ENCODE measurements at places on chromosomes 12 and 14. TPM values are rescaled to one million over a fixed set of nuclear protein-coding genes. Genes with fewer than 3 reads are reported as not detected.

- no peak for DNase-seq
- no peaks in the 10 kb centered on the region for H3K36me3 ChIP-seq
- H3K27ac ChIP-seq: no peak overlapping the region
- peak overlapping the region; percentile 1 for H3K4me3 ChIP-seq
- H3K4me1 ChIP-seq: peaks cover 4% of the 10 kb centered on the region
Observed at GRCh38 chr14:60327447-60328331, 78.7 kb downstream of the PPM1A start.

DNA sequence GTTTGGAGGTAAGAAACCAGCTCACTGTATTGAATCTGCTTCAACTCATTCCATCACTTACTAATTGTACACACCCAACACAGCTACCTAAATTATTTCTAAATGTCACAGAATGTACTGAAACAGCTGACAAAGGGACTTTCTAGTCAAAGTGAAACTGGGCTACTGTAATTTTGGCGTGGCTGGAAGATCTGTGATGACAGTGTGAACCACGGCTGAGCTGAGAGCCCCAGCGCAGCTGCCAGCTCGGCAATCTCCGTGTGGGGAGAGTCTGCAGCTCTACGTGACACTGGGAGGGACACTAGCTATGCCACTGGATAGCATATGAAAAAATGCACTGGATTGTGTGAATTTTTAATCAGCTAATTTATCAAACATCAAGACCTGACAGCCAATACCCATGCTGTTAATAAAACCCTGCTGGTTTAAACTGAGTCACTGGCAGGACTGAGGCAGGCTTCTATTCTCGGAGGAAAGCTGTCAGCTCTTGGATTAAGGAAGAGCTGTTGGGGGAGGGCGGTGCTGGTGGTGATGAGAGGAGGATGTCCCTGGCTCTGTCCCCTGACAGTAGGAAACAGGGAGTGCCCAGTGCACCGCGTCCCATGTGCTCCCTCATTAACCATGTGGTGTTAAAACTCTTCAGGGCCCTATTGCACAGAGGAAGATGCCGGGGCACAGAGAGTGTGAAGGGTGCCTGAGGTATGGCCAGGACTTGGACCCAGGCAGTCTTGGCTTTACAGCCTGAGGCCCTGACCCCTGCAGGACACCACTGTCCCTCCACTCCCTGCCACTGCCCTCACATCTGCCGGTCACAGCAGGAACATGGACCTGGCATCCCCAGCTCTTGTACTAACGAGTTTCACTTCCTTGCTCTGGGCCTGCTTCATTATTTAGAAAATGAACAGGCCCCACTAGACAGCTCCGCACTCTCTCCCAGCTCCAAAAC, 13.3 kb downstream of the SLC15A4 start:
- H3K27ac ChIP-seq: no peak overlapping the region
- no peak overlapping the region for H3K4me3 ChIP-seq
- H3K36me3 ChIP-seq: no peaks in the 10 kb centered on the region
- no peak for DNase-seq
- peaks cover 6% of the 10 kb centered on the region for H3K4me1 ChIP-seq

- DNase-seq: no peak
- no peaks in the 10 kb centered on the region for H3K27me3 ChIP-seq
- no peak overlapping the region for H3K27ac ChIP-seq
Observed at GRCh38 chr12:131505561-131505960, 205.3 kb upstream of the SFSWAP start.

The MUCL1 gene
- not detected for total RNA-seq

GRCh38 chr12:32000373-32001005, 41.3 kb downstream of the RESF1 start:
- H3K27ac ChIP-seq: no peak overlapping the region
- H3K36me3 ChIP-seq: no peaks in the 10 kb centered on the region
- H3K4me1 ChIP-seq: no peaks in the 10 kb centered on the region
- DNase-seq: no peak

- H3K4me1 ChIP-seq: no peaks in the 10 kb centered on the region
- H3K27me3 ChIP-seq: no peaks in the 10 kb centered on the region
- no peak for DNase-seq
- H3K27ac ChIP-seq: no peak overlapping the region
- no peak overlapping the region for H3K4me3 ChIP-seq
Observed at GRCh38 chr12:2625289-2625612, 169.5 kb upstream of the FKBP4 start.

DNA sequence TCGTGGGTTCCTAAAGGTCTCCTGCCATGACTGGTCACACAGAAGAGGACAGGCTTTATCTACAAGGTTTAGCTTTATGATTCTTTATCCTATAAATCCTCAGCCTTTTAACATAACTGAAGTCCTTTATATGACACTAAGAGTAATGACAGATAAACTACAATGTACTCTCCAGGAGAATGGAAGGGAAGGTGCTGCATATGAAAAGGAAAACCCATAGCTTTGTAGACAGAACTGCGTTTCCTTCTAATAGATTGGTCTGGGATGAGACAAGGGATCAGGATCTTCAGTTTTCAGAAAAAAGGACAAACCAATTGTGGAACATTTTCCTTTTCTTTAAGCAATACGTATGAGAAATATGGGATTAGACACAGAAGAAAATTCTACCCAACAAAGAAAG, 201.1 kb upstream of the NPAS3 start:
- no peaks in the 10 kb centered on the region for H3K27me3 ChIP-seq
- no peak for DNase-seq
- H3K4me3 ChIP-seq: no peak overlapping the region
- H3K4me1 ChIP-seq: no peaks in the 10 kb centered on the region
- H3K36me3 ChIP-seq: no peaks in the 10 kb centered on the region

The KRT2 gene
- not detected for total RNA-seq

The PTPN21 gene
- total RNA-seq: 23.7 TPM

- H3K4me3 ChIP-seq: no peak overlapping the region
- H3K27ac ChIP-seq: no peak overlapping the region
- H3K36me3 ChIP-seq: no peaks in the 10 kb centered on the region
Observed at GRCh38 chr12:131801254-131801866, 26.8 kb upstream of the MMP17 start.

The CELA1 gene
- total RNA-seq: not detected

DNA sequence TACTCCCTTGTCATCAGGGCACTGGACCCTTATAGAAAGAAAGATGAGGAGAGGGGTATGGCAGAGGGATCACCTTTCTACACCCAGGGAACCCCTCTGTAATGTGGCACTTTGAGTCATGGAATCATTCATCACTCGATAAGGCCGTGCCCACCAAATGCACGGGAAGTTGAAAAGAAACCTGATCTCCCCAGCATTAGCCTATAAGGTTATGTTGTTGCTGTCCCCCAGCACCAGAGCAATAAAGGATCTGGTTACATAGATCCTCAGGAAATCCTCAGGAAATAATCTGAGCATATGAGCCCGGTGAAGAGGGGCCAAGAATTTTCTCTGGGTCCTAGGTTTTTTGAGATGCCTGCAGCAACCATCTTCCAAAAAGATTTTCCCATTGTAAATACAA, 148.8 kb upstream of the CRY1 start:
- H3K27ac ChIP-seq: no peak overlapping the region
- no peak for DNase-seq
- H3K36me3 ChIP-seq: no peaks in the 10 kb centered on the region
- no peaks in the 10 kb centered on the region for H3K27me3 ChIP-seq
- H3K4me1 ChIP-seq: no peaks in the 10 kb centered on the region
- H3K4me3 ChIP-seq: no peak overlapping the region

DNA sequence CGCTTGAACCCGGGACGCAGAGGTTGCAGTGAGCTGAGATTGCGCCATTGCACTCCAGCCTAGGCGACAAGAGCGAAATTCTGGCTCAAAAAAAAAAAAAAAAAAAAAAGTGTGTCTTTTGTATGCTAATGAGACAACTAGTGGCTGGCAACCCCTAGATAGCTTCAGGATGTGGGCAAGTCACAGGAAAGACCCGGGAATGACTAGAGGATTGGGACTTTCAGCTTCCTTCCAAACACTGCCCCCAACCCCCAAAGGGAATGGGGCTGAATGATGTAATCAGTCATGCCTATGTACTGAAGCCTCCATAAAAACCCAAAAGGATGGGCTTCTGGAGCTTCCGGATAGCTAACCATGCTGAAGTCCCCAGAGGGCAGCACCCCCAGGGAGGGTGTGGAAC, 28.6 kb downstream of the USP44 start:
- H3K36me3 ChIP-seq: no peaks in the 10 kb centered on the region
- no peak overlapping the region for H3K27ac ChIP-seq
- H3K4me3 ChIP-seq: no peak overlapping the region
- H3K27me3 ChIP-seq: no peaks in the 10 kb centered on the region
- DNase-seq: no peak

DNA sequence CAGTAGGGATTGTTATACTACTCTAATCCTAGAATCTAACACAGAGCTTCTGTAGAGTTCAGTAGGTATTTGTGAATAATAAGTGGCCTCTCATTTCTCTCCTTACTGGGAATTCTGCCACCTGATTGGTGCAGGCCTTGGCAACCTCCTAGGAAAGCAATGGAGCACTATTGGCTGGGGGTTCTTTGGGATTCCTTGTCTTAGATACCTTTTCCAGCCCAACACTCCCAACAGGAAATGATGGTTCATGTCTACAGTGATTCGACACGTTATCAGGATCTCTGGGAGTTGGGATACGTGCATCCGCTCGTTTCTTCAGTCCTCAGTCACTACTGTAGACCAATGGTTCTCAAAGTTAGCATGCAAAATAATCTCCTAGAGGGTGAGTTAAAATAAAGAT, 67.4 kb downstream of the ELK3 start:
- no peaks in the 10 kb centered on the region for H3K27me3 ChIP-seq
- H3K4me1 ChIP-seq: peaks cover 8% of the 10 kb centered on the region
- DNase-seq: no peak
- H3K36me3 ChIP-seq: no peaks in the 10 kb centered on the region

The MORN3 gene
- total RNA-seq: 2.6 TPM

- no peaks in the 10 kb centered on the region for H3K36me3 ChIP-seq
- peaks cover 1% of the 10 kb centered on the region for H3K4me1 ChIP-seq
- no peaks in the 10 kb centered on the region for H3K27me3 ChIP-seq
- DNase-seq: no peak
- H3K4me3 ChIP-seq: no peak overlapping the region
Observed at GRCh38 chr12:82876075-82876474, 189.4 kb downstream of the TMTC2 start.

GRCh38 chr14:77859934-77860570, 60.1 kb downstream of the ADCK1 start:
- H3K4me1 ChIP-seq: no peaks in the 10 kb centered on the region
- DNase-seq: no peak
- no peaks in the 10 kb centered on the region for H3K36me3 ChIP-seq
- H3K27ac ChIP-seq: no peak overlapping the region
- H3K27me3 ChIP-seq: no peaks in the 10 kb centered on the region

GRCh38 chr12:127383281-127383680, 883.7 kb upstream of the TMEM132C start:
- no peak for DNase-seq
- H3K4me3 ChIP-seq: no peak overlapping the region
- H3K36me3 ChIP-seq: no peaks in the 10 kb centered on the region
- H3K27ac ChIP-seq: no peak overlapping the region
- H3K27me3 ChIP-seq: no peaks in the 10 kb centered on the region

DNA sequence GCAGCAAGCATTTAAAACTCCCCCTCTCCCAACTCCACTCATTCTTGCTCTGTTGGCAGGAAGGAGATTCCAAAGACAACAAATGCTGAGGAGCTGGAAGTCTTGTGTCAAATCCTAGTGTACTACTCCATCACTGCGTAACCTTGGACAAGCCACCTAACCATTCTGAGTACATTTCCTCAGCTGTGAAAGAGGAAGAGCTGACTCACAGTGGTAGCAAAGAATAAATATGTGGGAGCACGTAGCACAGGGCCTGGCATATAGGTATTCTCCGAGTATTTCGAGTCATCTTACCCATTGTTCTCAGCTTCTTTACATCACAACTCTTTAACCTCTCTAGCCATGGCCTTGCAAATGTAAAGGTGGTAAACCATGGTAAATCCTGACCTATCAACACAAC, 28.7 kb downstream of the EGLN3 start:
- no peaks in the 10 kb centered on the region for H3K36me3 ChIP-seq
- no peaks in the 10 kb centered on the region for H3K27me3 ChIP-seq
- no peak overlapping the region for H3K4me3 ChIP-seq

The GPR68 gene
- total RNA-seq: 0.32 TPM

DNA sequence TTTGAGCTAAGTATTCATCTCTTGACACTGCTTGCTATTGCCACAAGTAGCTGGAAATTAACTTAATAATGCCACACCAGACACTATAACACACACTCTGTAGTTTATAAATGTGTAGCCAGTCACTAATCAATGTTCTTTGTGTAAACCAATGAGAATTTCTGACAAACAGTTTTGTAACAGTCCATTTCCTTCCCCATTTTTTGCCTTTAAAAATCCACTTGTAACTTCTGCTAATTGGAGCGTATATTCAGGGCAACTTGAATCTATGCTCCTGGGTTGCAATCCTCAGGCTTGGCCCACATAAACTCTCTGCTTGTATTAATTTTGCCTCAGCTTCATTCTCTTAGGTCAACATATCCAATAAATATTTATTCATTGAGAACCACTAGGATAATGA, 125.0 kb upstream of the DHRS4 start:
- no peaks in the 10 kb centered on the region for H3K4me1 ChIP-seq
- H3K27ac ChIP-seq: no peak overlapping the region
- no peak for DNase-seq

DNA sequence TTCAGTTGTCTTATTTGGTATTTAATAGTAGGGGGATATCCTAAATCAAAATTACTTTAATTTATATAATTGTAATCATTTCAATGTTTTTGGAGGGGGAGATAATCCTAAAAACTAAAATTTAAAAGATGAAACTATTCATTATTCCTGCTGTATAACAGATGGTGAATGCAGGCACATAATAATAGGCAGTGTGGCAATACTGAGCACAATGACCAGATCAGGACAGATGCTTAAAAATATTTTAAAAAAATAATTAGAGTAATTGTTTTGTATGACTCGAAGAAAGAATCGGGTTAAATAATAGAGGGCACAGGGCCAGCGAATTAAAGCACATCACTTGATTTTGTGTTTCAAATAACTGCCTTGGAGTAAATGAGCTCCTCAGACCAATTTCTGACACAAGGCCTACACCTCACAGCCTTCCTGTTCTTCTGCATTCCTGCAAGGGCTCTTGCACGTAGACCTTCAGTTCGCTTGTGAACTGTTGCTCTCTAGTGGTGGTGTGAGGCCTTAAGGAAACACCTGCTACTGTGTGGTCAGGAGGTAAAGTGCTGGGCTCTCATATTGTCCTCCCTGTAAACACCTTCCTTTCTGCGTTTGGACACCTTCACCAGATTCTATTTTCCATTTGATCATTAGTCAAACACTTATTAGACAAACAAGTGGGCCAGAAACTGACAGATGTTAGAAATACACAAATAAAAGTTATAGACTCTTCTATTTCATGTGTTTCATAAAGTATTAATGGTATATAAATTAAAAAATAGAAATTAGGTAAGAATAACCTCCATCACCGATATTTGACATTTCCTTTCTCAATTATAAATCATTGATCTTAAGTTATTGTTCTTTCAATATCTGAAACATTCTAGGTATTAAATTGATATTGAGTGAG, 29.3 kb upstream of the KLRF1 start:
- no peak for DNase-seq
- no peaks in the 10 kb centered on the region for H3K4me1 ChIP-seq
- H3K27me3 ChIP-seq: no peaks in the 10 kb centered on the region
- H3K4me3 ChIP-seq: no peak overlapping the region
- no peaks in the 10 kb centered on the region for H3K36me3 ChIP-seq
- H3K27ac ChIP-seq: no peak overlapping the region

All from ovary (tissue), 10 donors.